ENCODE measurements at places on chromosomes 4 and X.
A peak's percentile ranks its signal among the peaks of the same experiment; 100 is the strongest.

DNA sequence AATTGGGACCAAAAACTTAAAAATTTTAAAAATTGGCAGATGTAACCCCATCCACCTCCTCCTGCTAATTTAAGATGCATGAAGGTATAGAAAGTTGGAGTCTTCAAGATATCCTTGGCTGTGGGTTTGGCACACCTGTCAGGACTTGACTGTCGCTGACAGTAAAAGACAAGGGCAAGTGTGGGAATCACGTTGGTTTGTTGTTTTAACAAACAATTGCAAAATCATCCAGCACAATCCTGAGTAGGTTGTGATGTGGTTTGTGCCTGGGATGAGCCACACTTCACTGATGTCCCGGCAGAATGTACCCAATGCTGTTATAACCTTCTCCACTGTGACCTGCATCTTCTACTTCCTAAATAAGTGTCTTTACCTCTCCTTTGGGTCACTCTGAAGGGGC lies 24.0 kb downstream of the HOPX start:
- DNase-seq, result no peak

GRCh38 chrX:45623266-45623665 lies 422.6 kb upstream of the DIPK2B start:
- DNase-seq, result no peak

GRCh38 chrX:13087322-13088155 lies 43.1 kb upstream of the FAM9C start:
- peak; percentile 34 for DNase-seq

DNA sequence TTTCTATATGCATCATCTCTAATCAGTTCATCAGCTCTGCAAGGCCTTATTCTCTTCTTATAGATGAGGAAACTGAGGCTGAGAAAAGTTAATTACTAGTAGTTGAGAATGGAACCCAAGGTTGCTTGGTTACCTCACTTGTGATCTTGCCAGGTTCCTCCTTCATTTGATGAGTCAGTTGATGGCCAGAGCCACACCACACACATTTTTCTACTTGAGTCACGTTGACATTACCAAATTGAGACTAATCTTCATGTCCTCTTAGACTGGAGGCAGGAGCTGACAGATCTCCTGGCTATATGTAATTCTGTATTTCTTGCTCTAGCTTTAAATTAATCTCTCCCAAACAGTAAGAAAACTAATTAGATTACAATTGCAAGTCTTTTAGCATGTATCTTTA lies 428.4 kb downstream of the AFF2 start:
- DNase-seq, result no peak

- DNase-seq, result no peak
Measured at GRCh38 chrX:114619874-114620273, 36.0 kb downstream of the HTR2C start.

GRCh38 chr4:112058433-112058832 lies 86.8 kb upstream of the FAM241A start:
- DNase-seq, result no peak

DNA sequence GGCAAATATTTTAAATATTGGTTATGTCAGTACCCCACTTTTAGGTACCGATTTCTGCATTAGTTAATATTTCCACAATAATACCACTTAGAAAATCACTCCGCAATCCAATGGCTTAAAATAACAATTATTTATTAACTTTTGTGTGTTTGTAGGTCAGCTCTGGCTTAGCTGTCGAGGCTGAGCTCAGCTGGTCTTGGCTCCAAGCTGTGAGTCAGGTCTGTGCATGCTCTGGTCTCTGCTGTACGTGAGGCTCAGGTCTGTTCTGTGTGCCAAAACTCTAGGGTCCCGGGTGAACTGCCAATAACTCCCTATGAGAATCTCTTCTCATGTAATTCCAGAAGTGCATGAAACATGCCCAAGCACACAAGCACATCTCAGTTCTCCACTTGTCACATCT lies 245.8 kb upstream of the GK2 start:
- no peak for DNase-seq

DNA sequence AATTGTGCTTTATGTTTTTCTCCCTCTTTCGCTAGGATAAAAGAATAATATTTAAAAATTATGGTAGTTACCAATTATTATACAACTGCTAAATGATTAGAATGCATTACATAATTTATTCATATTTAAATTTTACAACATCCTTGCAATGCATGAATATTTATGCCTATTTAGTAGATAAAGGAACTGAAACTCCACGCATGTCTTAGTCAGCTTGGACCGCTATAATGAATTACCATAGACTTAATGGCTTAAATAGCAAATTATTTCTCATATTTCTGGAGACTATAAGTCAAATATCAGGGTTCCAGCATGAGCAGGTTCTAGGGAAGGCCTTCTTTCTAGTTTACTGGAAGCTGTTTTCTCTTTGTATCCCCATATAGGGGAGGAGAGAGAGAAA lies 1555.4 kb upstream of the ADGRL3 start:
- no peak for DNase-seq

All from activated CD4-positive, alpha-beta T cell treated with anti-CD3 and anti-CD28 coated beads, Interleukin-2, amount 50 U/mL, for 1 hour (primary cell).